ENCODE measurements at places on chromosomes 4 and X.

DNA sequence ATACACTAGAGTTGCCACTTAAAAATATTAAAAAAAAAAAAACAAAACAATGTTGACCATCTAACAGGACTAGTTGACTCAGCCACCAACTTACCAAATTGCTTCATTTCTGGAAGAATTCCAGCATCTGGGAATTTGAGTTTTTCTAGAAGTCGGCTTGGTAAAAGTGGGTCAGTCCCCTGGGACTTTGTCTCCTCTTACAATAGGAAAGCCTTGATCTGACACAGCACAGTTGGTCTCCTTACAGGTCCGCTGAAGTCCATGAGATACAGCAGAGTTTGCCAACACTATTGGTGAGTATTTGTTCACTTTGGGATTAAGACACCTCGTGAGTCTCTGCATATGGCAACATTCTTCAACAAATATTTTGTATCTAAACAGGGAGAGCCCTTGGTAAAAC lies 18.2 kb upstream of the DDIT4L start:
- DNase-seq: no peak

GRCh38 chr4:180054291-180054690 lies 2188.9 kb upstream of the TENM3 start:
- no peak for DNase-seq

DNA sequence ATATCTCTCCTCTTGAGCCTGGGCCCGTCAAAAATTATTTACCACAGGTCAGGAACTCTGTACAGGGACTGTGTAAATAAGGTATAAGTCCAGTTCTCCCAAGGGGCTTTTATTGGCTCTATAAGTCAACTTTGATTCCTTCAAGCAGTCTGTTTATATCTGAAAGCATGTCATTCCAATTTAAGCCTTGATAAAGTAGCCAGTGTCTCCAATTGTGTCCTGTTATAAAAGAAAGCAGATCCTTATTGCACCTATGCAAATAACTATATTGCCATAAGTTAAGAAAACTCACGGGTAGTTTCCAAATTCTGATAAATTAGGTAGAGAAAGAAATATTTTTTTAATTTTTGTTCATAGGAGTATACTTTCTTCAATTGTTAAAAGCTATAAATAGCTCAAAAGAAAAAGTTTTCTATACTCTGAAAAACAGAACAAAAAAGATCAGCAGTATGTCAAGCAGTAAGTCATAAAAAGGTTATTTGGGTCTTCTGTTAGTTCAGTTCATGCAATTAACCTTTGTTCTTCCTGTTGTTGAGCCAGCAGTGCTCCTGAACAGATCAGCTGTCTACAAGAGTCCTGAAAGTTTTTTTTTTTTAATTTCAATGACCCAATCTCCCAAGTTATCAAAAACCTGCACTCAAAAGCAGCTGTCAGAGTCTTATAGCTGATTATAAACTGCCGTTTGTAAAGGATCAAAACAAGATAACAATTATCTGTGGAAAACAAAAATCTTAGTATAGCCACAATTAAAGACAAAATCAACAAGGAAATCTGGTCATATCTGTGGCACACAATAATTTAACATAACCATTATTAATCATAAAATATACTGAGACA lies 178.4 kb upstream of the GALNT7 start:
- no peak for DNase-seq

GRCh38 chrX:27915617-27916016 lies 65.6 kb downstream of the DCAF8L1 start:
- no peak for DNase-seq

- no peak for DNase-seq
Observed at GRCh38 chr4:33025236-33025635, 2305.1 kb downstream of the PCDH7 start.

- DNase-seq: no peak
Observed at GRCh38 chr4:40747207-40747835, 2.4 kb upstream of the NSUN7 start.

GRCh38 chr4:47482326-47482725 lies 2.7 kb upstream of the ATP10D start:
- no peak for DNase-seq

- DNase-seq: no peak
Observed at GRCh38 chr4:88240297-88240714, 44.1 kb downstream of the PPM1K start.

- no peak for DNase-seq
Observed at GRCh38 chrX:129640737-129641136, 14.0 kb downstream of the APLN start.

- peak; percentile 27 for DNase-seq
Observed at GRCh38 chrX:39576041-39576872, 521.5 kb downstream of the BCOR start.

- no peak for DNase-seq
Observed at GRCh38 chr4:104128850-104129213, 365.9 kb downstream of the CXXC4 start.

DNA sequence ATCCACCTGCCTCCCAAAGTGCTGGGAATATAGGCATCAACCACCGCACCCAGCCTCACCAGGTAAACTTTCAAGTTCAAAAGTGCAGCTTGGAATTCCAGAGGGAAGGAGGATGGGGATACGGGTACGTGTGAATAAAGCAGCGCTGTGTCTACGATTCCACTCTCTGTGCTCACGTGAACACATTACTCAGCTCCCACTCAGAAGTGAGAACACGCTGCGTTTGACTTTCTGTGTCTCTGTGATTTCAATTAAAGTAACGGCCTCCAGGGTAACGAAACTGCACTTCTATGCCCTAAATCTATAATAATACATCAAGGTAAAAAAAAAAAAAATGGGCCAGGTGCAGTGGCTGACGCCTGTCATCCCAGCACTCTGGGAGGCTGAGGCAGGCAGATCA lies 8.4 kb upstream of the ASMT start:
- no peak for DNase-seq

DNA sequence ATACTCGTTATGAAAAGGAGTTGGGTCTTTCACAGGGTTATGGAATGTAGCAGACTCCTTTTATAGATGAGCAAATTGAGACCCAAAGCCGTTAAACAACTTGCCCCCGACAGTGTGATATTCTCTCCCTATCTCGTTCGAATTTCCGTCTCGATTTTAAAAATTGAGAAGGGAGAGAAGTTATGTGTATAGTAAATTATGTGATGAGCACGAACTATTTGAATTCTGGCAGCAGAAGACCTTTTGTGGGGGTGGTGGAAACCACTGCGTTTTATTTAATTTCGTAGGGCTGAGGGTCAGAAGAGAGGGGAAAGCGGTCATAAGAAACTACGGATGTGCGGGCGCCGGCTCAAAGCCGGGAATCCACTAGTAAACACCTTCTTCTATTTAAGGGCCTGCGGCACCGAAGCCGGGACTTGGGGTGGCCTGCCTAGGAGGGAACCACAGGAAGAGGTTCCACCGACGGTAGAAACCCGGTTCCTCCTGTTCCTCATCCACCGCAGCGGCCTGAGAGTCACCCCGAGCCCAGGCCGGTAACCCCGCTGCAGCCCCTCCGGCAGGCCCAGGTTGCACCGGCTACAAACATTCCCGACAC lies 1.5 kb upstream of the DDX3X start:
- DNase-seq: no peak

DNA sequence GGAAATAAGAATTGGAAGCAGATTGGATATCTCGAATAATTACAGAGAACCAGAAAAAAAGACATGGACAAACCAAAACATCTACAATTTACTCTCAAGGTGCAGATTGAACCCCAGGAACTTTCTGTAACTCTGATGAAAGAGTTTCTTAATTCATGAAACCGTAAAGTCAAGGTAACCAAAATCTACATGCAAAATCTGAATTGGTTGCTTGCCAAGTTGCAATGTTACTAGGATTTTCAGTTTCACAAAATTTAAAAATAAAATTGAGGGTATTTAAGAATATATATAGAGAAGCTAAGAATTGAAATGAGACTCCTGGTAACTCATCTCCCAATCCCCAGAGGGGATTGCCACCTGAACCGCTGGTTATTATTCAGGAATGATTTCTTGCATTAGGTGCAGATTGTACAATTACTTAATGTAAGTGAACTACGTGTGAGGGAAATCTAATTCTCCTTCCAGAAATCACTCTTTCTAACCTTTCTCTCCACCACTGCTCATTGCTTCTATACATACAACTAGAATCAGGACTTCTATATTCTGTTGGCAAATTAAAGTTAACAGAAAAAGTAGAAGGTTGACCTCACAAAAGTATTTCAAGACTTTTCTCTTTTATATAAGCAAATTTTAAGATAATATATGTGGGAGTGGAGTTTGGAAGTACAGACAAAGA lies 221.5 kb upstream of the NDST4 start:
- DNase-seq: no peak

GRCh38 chrX:13130816-13131215 lies 86.4 kb upstream of the FAM9C start:
- no peak for DNase-seq

DNA sequence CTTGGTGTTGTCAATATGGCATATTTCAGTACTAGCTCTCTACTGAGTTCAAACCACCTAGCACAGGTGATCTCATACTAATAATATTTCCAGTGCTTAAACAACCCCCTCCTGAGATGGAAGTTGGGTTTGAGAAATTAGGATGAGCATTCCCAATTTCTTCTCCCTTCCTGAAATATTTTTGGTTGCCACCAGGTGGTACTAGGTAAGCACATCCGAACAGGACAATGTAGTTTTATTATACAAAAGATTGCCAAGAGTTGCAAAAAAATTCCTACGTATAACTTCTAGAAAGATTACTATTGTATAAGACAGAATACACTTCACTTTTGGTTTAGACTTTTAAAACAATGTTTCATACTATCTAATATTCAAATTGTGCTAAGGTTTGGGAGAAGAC lies 484.5 kb downstream of the PACRGL start:
- DNase-seq: no peak

- peak; percentile 55 for DNase-seq
Observed at GRCh38 chr4:27684610-27685011, 824.0 kb downstream of the STIM2 start.

- DNase-seq: no peak
Observed at GRCh38 chr4:33696041-33696440, 2548.3 kb downstream of the ARAP2 start.

GRCh38 chr4:74426101-74426500 lies 18.8 kb upstream of the AREG start:
- no peak for DNase-seq

- peak; percentile 77 for DNase-seq
Observed at GRCh38 chr4:8176547-8177399, 18.2 kb upstream of the ABLIM2 start.

GRCh38 chr4:129362691-129363274 lies 266.8 kb downstream of the C4orf33 start:
- DNase-seq: peak; percentile 20

- DNase-seq: no peak
Observed at GRCh38 chr4:172656055-172656454, 512.6 kb upstream of the GALNT7 start.

- DNase-seq: peak; percentile 58
Observed at GRCh38 chr4:1232661-1233621, 16.0 kb downstream of the CTBP1 start.

DNA sequence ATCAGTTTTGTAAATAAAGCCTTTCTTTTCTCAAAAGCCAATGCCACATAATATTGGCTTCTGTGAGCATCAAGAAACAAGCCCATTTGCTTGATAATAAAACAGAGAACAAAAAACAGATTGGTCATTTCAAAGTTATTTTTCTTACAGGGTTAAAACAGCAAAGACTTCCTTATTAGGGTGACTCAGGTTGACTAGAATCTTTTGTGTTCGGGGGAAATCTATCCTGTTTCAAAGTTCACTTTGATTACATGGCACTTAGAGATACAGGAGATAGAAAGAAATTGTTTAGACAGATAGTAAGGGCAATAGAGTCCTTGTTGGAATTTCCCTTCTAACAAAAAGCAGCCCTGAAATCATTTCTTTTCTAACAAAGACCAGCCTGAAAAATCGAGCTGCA lies 170.0 kb upstream of the GLRA2 start:
- no peak for DNase-seq

GRCh38 chr4:79848329-79848728 lies 224.7 kb downstream of the ANTXR2 start:
- no peak for DNase-seq

DNA sequence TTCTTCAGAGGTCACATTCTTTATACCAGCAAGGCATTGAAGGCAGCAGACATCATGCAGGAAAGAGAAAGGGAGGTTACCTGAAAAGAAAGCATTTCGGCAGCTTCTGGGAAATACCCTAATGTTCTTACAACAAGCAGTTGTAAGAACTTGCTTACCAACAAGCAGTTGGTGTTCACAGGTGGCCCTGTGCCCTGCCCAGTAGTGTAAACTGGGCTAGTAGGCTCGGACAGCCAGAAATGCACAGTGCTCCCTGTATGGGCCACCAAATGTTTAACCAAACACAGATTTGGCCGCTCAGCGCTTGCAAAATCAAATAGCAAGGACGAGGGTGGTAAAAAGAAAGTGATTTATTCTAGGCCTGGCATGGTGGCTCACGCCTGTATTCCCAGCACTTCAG lies 20.4 kb upstream of the RHOXF1 start:
- no peak for DNase-seq

DNA sequence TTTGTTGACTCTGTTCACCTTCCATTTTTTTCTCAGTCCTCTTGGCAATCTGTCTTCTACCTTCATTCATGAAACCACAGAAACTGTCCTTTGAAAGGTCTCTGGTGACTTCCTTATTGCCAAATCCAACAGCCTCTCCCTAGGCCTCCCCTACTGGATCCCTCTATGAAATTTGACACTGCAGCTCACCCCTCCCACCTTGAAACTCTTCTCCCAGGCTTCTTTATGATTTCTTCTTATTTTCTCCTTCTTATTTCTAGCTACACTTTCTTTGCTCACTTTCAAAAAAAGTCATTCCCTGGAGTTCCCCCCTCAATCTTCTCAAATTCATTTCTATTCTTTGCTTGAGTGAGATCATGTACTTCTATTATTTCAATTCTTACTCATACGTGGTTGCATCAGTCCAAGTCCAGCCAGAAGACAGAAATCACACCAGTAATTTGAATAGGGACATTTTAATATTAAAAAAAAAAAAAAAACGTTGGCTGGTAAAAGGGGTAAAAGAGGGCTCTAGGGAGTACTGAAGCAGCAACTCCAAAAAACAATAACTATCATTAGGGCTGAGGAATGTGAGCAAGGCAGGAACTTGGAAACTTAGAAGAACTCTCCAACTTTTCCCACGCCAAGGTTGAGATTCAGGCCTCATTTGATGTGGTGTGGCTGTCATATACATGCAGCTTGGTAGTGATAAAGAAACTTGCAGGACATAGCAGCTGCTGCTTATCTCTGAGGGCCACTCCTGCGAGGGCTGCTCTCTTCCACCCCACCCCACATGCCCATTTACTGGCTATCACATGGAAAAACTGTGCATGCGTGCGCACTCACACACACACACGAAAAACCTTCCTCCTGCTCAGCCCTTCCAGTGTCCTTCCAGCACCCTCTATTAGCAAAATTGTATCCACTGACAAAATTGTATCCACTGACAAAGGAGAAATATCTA lies 169.8 kb upstream of the GALNT7 start:
- DNase-seq: no peak

Data from ELF-1 (cell line).